ENCODE measurements at places on chromosomes 5 and 9. TPM values are rescaled to one million over a fixed set of nuclear protein-coding genes. Genes with fewer than 3 reads are reported as not detected.

DNA sequence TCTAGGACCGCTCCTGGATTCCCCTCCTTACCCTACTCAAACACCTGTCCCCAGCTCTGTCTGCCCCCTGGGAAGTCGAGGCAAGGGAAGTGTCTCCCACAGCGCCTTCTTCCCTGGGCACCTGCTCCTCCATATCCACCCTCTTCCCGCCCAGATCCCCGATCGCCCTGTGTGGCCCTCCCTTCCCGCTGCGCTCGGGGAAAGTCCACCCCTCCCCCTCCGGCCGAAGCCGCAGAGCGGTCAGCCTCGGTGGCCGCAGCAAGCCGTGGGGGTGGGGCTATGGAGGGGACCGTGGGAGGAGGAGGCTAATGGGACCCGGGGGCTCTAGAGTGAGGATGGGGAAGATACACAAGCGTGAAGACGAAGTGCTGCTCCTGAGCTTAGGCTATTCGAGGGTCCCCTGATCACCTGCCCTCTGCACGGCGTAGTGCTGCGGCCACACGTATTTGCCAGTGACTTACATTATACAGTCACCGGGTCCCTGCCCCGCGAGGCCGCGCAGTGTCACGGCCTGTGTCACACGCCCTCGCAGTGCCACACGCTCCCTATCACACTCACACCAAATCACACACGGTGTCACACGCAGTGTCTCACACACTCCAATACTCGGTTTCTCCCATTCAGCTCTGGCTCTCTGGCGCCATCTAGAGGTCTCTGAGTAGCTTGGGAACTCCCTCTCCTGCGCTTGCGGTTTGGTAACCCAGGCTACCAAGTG lies 658 bp upstream of the PCDH1 start:
- peak; percentile 84 for DNase-seq

DNA sequence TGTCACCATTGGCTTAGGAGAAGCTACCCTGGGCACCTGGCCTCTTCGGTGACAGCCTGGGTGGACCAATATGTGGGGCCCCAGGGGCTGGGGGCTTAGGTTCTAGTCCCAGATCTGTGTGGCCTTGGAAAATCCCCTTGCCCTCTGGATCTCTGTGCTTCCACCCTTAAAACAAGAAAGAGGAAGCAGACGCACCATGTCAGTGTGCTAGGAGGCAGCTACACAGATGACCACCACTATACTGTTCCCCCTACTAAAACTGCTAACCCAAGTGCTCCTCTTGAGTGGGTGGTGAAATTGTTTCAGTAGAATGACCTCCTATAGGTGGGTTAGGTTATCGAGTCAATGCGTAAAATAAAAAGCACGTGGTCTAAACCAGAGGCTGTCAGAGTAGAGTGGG lies 31.0 kb downstream of the AFAP1L1 start:
- DNase-seq, result no peak

GRCh38 chr5:179311091-179311470 lies 34.2 kb downstream of the ADAMTS2 start:
- no peak for DNase-seq

GRCh38 chr5:111848476-111848875 lies 91.5 kb upstream of the NREP start:
- no peak for DNase-seq

GRCh38 chr5:11547730-11548129 lies 356.5 kb downstream of the CTNND2 start:
- no peak for DNase-seq

DNA sequence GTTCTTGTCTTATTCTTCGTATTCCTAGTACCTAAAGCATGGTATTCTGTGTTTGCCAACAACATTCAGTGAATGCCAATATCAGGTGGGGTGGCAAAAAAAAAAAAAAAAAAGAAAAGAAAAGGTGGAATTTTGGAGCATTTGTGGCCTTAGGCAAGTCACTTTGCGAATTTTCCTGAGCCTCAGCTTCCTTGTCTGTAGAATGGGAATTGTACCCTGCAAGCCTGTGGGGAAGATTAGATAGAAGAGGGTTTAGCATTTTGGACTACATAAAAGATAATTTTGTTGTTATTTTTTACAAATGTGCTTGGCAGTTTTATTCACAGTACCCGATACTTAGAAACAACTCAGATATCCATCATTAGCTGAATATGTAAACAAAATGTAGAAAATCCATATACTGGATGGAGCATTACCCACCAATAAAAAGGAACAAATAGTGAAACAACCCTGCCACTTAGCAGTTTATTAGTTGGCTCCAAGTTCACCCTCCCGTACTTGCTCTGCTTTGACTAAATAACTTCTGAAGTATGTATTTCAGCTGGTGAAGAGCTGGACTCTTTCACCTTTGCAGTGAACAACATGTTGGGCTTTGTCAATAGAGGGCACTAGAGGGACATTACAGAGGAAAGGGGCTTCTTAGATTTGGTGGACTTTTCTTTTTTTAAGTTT lies 13.6 kb downstream of the UBE2D2 start:
- peak; percentile 26 for DNase-seq

DNA sequence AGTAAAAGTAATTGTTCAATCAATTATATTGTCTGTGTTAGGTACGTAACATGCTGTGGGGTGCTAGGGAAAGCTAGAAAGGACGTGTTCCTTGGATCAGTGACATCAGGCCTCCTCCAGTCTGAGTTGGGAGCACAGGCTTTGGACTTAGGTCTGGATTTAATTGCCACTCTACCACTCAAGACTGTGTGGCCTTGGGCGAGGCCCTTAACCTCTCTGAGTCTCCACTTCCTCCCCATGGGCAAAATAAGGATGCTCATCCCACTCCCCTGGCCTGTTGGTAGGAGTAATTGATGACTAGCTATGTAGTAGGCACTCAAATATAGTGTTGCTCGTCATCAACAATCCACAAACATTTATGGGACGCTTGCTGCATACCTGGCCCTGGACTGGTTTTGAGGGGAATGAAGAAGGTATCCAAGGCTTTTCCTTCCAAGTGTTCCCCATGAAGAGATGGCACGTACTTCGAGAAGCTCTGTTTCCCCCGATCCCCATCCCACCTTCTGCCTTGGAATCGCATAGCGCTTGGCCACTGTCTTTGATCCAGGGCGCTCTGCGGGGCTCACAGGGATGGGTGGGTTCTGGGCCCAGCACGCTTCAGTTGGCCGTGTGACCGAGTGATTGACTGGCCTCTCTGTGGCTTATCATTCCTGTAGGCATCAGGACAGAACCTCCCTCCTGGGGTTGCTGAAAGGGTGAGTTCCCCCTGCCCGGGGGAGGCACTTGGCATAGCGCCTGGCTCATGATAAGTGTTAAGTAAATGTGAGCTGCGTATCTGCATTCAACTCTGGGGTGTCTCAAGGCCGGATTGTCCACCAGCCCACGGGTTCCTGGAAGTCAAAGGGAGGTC lies 8.1 kb downstream of the FGF18 start:
- DNase-seq, result no peak

DNA sequence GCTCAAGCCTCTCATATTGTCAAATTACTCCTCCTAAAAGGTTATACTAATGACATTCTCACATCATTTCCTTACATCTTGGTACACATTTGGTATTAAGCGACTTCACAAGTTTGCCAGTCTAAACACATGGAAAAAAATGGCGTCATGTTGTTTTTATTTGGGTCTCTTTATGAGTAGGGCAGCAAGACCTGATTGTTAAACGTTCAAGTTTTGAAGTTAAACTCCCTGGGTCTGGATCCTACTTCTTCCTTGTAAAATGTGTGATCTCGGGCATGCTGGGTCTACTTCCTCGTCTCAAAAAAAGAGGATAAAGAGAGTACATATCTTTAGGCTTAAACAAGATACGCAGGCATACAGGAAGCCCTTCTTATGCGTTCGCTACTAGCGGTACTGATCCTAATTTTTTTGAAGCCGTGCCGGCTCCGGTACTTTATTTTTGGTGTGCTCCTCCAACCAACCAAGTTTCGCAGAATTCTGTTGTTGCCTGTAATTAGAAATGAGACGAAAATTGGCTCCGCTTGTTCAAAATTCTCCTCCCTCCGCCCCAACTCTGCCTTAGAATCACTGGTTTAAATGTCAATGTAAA lies 596 bp upstream of the CDC37L1 start:
- DNase-seq, result peak; percentile 67

DNA sequence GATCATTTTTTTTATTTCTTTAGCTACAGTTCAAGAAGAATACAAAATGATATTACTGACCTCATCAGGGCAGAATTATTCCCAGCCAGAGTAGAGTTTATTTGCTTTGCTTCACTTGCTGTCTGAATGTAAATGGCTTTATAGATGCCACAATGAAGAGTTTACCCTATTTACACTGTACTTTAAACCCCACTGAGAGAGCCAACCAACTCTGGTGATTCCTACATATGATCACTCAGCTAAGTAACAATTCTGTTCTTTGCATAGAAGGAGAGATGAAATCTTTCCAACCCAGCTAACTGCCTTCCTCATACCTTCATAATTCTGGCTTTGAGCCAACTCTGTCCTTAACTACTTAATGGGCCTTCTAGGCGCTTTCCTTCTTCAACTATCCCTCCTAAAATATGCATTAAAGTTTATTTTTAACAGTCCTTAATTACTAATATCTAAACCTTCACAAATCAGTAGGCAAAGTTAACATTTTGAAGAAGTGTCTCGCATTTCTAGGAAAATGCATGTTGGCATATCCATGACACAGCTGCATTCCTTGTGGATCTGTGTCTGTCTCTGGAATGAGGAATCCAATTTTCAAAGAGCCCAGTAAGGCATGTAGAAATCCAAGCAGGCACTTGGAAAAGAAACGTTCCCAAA lies 284.8 kb upstream of the GRAMD2B start:
- no peak for DNase-seq

DNA sequence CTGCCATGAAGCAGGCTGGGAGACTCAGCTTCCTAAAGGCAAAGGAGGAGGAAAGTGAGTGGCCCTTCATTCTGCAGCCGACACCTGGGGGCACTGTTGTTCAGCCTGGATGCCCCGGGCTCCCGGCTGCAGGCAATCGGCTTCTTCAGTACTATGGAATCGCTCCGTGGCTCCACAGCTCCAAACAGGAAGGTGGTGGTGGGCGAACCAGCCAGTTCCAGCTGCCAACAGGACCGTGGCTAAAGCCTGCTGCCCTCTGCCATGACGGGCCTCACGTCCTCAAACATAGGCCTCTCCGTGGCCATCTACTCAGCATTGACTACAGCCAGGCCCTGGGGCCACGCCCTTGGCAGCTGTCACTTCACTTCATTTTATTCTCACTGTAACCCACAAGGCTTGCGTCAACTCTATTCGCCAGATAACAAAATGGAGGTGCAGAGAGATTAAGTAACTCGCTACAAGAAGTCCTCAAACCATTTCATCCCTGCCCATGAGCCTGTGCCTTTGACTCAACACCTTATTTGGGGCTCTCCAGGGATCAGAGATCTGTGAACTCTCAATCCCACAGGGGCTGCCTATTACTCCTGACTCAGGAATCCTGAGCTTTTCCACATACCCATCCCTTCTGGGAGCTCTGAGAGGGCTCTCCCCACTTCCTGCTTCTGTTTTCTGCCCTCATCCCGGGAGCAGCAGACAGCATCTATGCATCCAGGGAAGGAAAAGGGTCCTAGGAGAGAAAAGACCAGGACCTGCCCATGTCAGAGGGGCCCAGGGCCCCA lies 38.0 kb downstream of the PAX5 start:
- DNase-seq, result peak; percentile 50

DNA sequence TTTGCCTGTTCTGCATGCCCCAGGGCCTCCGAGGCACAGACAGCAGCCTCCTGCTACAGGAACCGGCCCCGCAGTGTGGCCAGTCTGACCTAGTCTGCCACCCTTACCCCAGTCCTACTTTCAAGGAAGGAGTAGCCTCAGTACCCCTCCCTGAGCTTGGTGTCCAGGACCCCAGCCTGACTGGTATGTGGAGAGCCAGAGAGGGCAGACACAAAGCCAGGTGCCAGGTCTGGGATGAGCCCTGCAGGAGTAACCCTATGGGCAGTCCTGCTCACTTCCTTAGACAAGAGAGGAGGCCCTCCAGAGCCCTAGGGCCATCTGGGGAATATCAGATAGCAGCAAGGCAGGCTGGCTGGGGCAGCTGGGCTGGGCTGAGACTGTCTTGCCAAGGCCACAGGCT lies 67.8 kb downstream of the NRG2 start:
- no peak for DNase-seq

- DNase-seq, result no peak
Measured at GRCh38 chr9:102106439-102106838, 368.0 kb upstream of the GRIN3A start.

DNA sequence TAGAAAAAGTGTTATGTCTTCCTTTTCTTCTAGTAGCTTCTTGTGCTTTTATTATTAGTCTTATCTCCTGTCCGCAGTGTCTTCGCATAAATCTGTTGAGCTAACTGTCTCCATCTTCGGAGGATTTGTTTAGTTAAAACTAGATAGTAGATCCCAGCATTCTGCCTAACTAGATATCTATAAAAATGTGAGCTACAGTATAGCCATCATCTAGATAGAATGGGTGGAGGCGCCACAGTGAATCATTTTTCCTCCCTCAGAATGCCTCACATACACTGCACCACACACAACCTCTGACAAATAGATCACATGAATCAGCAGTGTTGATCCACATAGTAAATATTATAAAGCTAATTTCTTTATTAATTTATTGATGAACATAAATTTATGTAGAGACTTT lies 220.3 kb upstream of the GAS1 start:
- no peak for DNase-seq

DNA sequence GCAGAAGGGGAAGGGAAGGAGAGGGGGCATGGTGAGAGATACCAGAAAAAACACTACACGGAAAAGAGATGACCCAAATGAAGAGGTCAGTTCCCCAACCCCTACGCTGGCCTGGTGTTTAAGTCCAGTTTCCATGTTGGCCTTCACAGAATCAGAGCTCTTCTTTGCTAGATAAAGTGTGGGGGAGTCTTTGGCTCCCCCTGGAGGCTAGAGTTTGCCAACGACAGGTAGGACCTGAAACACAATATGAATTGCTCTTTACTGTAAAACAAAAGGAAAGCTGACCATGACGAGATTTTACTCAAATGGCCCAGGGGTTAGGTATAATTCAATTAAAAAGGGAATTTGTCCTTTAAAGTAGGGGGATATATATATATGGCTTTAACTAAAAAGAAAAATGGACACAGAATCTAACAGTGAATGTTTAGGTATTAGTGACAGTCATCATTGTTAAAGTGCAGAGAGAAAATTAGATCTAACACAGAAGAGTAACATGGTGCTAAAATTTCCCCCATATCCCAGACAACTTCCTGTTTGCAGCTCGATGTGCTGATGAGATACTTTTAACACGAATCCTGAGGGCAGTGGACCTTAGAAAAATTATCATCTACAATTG lies 92.0 kb downstream of the SV2C start:
- DNase-seq, result no peak

ASS1 gene
- total RNA-seq, result 99.7 TPM

OTP gene
- total RNA-seq, result not detected

CCIN gene
- 0.67 TPM for total RNA-seq

ARHGEF28 gene
- 10.5 TPM for total RNA-seq
